HAP-1 (cell line): ENCODE measurements at places on chromosomes 16 and 17.
A peak's percentile ranks its signal among the peaks of the same experiment; 100 is the strongest.

DNA sequence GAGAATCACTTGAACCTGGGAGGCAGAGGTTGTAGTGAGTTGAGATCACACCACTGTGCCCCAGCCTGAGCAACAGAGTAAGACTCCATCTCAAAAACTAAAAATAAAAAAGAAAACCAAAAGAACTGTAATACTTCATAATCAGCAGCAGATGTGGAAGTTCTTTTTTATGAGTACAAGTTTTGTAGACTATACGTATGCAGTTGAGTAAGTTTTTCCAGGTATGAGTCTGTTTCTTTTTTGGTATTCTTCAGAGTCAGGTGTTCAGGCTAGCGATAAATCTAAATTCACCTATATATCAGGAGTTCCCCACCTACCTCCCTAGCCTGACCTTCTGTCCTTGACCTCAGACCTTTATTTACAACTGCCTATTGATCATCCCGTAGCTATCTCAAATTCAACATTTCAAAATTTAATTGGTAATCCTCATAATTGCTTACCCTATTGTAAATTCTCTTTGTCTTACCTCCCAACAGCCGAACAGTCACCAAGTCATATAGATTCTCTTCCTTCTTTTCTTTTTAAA lies 10.7 kb downstream of the DCTN5 start:
- DNase-seq: no peak

DNA sequence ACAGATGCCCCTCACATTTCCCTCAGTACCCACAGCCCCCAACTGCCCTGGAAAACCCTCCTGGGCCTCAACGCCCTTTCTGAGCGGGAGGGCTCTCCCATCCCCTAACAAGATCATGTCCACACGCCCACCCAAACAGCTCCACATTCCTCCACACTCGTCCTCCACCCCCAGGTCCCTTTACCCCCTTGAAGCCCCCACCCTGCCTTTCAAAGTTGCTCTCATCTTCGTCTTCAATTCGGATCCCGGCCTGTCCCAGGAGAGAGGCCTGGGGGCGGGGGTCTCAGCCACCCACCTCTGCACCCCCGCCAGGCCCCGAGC lies 14.3 kb downstream of the HOXB4 start:
- DNase-seq: no peak

DNA sequence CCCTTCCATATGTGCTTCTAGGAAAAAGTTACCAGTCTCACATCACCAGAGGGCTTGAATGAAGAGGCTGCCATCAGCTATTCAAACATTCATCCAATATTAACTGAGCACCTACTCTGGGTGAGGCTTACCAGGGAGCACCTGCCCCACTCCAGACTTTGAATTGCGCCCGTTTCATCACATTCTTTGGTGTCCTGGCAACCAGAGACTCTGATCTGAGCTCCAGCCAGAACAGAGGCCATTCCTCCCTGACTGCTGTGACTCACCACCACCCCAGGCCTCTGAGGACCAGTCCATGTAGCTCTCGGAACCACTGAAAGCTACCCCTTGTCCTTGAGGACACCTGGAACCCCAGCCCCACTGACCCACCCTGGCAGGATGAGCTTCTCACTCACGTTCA lies at the start of gene C16orf96:
Gene C16orf96 (plus strand): TSS at position 229 of the 400 bp plus-strand sequence. CDS start 150 bp downstream, at position 379.
- no peak for DNase-seq

DNA sequence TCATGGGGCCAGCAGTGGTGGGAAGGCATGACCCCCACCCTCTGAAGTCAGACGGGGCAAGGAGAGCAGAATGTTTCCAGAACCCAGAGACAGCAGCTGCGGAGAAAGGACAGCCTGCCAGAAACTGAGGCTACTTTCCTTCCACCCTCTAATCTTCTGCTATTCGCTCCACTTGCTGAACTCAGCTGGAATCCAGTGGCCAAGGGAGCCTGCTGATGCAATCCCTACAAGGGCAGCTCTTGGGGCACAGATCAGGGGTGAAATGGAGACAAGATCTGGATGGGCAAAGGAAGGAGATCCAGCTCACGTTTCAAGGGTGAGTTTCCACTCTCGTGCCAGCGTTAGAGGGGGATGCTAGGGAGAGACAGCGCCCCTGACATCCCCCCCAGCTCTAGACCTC lies 479.1 kb downstream of the SLC39A11 start:
- no peak for DNase-seq

GRCh38 chr16:67504031-67505021 lies 21.0 kb upstream of the AGRP start:
- no peak for DNase-seq

- no peak for DNase-seq
Measured at GRCh38 chr16:27943766-27944165, 119.7 kb downstream of the GSG1L start.

- DNase-seq: no peak
Measured at GRCh38 chr17:77869665-77870132, 88.8 kb upstream of the TNRC6C start.

DNA sequence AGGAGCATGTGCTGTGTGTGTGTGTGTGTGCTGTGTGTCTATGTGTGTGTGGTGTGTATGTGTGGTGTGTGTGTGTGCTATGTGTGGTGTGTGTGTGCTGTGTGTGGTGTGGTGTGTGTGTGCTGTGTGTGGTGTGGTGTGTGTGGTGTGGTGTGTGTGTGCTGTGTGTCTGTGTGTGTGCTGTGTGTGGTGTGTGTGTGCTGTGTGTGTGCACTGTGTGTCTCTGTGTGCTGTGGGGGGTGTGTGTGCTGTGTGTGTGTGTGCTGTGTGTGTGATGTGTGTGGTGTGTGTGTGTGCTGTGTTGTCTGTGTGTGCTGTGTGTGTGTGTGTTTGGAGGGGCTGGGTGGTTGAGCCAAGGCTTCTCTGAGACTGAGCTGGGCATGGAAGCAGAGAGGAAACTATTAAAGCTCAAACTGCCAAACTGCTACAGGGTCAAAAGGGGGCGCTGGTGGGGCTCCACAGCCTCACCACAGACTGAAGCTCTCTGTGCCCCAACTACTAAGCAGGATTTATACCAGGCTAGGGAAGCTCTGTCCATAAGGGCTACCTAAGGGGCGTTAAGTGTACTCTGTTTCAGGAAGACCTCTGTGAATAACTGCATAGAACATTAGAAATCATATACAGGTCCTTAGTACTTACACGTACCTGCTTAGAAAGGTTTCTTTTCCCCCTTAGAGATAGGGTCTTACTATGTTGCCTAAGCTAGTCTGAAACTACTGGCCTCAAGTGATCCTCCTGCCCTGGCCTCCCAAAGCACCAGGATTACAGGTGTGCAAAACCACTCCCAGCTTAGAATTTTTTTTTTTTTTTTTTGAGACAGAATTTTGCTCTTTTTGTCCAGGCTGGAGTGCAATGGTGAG lies 27.8 kb upstream of the GHDC start:
- peak; percentile 54 for DNase-seq
